ENCODE measurements at places on chromosomes 1 and 21. TPM values are rescaled to one million over a fixed set of nuclear protein-coding genes. Genes with fewer than 3 reads are reported as not detected.

DNA sequence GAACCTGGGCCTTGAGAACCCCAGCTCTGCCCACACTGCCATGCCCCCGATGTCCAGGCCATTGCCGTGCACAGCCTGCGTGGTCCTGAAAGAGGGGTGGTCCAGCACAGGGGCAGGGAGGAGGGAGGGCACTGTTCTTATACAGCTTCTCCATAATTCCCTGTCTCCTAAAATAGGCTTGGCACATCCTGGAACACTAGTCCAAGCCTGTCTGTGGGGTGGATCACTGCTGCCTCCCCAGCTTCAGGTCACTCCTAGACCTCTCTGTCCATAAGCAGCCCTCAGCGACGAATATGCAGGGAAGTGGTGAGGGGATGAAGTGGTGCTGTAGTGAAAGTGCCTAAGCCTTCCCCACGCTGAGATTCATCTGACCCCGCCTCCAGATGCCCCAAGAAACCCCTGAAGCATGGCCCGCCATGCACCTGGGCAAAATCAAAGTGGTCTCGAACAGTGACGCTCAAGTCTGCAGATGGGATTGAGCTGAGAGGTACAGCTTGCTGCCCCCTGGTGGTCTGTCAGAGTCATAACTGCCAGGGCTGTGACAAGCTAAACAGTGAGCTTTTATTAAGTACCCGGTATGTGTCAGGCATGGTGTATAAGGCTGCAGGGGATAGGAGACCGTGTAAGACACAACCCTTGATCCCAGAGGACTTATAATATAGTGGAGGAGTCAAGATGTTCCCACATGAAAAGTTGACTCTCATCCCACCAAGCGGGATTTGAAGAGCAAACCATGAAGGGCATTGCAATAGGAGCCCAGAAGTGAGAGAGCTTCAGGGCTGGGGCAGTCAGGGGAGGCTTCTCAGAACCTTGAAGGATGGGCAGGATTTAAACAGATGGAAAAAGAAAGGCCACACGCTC lies 66.6 kb downstream of the FAM163A start:
- no peaks in the 10 kb centered on the region for H3K36me3 ChIP-seq
- no peaks in the 10 kb centered on the region for H3K4me1 ChIP-seq
- no peak overlapping the region for H3K4me3 ChIP-seq
- DNase-seq = peak; percentile 75

GRCh38 chr1:231326248-231326647 lies 11.4 kb downstream of the EXOC8 start:
- H3K4me1 ChIP-seq = no peaks in the 10 kb centered on the region
- no peak overlapping the region for H3K27ac ChIP-seq
- H3K4me3 ChIP-seq = no peak overlapping the region
- DNase-seq = no peak
- H3K27me3 ChIP-seq = no peaks in the 10 kb centered on the region

DNA sequence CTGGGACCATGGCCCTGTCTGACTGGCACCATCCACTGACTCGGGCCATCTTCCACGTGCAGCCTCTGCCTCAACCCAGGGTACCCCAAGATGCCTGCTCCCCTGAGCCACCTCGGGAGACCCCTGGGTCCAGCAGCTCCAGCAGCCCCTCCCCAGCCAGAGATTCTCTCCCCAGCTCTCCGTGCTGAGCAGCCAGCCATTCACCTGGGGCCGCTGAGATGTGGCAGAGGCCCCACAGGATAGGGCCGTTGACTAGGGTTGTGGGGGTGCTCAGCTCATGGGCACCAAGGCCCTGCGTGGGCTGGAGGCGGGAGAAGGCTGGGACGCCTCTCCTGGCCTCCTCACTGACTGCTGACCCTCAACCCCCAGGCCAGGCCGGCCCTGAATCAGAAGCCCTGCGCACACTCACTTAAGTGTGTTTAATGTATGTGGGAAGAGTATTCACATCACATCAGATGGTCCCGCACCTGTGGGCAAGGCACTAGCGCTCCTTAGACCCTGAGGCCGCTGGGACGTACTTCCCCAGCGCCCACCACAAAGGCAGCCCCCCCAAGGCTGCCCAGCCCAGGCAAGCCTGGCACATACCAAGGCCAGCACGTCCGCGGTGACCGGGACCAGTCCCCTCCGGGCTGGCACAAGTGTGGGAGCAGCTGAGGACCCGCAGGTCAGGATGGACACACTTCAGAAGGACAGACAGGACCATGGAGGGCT lies 27.8 kb downstream of the SLC19A1 start:
- no peaks in the 10 kb centered on the region for H3K4me1 ChIP-seq
- H3K27me3 ChIP-seq = no peaks in the 10 kb centered on the region
- no peak for DNase-seq
- H3K4me3 ChIP-seq = no peak overlapping the region
- H3K27ac ChIP-seq = no peak overlapping the region

SLFNL1 gene
- total RNA-seq = 0.06 TPM

- H3K4me3 ChIP-seq = no peak overlapping the region
- no peaks in the 10 kb centered on the region for H3K4me1 ChIP-seq
- H3K27ac ChIP-seq = no peak overlapping the region
- H3K27me3 ChIP-seq = no peaks in the 10 kb centered on the region
- no peak for DNase-seq
Observed at GRCh38 chr21:24153137-24153536, 1454.1 kb downstream of the MRPL39 start.

GRCh38 chr1:214546886-214547641 lies 4.3 kb downstream of the PTPN14 start:
- no peaks in the 10 kb centered on the region for H3K36me3 ChIP-seq
- H3K4me3 ChIP-seq = no peak overlapping the region
- DNase-seq = no peak
- H3K4me1 ChIP-seq = peaks cover 19% of the 10 kb centered on the region
- peak overlapping the region; percentile 52 for H3K27ac ChIP-seq

DNA sequence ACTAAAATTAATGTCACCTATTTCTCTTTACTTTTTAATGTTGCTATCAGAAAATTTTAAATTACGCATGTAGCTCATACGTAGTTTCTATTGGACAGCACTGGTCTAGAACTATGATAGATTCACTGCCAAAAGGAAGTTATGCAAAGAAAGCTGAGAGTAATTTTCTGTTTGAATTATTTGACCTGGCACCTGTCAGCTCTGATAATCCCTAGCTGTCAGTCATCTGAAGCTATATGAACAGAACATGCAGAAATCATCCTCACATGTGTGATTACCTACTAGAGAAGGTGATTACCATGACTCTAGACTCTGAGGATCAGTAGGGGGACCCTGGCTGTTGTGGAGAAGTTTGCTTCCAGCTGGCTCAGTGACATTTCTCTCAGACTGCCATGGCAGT lies 40.8 kb downstream of the F5 start:
- no peak overlapping the region for H3K4me3 ChIP-seq
- H3K36me3 ChIP-seq = no peaks in the 10 kb centered on the region
- H3K27ac ChIP-seq = no peak overlapping the region
- DNase-seq = no peak
- H3K4me1 ChIP-seq = no peaks in the 10 kb centered on the region

S100A14 gene
- not detected for total RNA-seq

DNA sequence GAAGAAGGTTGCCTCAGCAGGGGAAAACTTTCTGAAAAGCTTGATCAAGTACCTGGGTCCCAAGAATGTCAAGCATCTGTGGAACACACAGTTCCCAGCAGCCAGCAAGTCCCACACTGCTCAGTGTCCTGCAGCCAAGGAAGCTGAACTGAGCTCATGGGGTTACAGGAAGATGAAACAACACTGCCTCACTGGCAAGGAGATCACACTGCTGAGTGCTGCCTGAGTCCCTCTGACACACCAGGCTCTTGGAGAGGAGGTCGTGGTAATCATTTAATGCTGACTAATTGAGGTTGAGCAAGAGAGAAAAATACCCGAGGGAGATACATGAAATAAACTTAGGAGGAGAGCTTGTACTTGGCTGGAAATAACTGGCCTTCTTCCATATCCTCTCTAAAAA lies 75.2 kb downstream of the MPZL1 start:
- peaks cover 21% of the 10 kb centered on the region for H3K4me1 ChIP-seq
- DNase-seq = peak; percentile 92
- H3K27ac ChIP-seq = no peak overlapping the region
- no peaks in the 10 kb centered on the region for H3K36me3 ChIP-seq
- no peak overlapping the region for H3K4me3 ChIP-seq

IL10RB gene
- total RNA-seq = 21.5 TPM

OR2L3 gene
- total RNA-seq = not detected

ITLN2 gene
- total RNA-seq = not detected

DNA sequence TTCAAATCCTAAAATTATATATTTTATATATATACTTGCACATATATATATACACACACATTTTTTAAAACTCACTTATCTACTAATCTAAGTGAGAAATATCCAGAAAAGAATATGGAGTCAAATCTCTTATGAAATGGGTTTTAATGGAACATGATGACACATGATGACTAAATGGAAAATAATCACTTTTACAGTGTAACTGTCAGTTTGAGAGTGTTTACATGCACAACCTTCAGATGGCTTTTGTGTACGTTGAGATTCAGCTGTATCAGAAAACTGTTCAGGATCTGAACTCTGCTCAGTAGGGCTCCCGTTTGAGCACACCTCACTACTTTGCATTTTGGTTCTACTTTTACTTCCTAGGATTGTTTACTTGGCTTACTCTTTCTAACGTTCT lies 189.8 kb downstream of the DNAH14 start:
- H3K27ac ChIP-seq = no peak overlapping the region
- no peak overlapping the region for H3K4me3 ChIP-seq
- H3K27me3 ChIP-seq = no peaks in the 10 kb centered on the region
- DNase-seq = no peak
- H3K4me1 ChIP-seq = no peaks in the 10 kb centered on the region
- H3K36me3 ChIP-seq = no peaks in the 10 kb centered on the region

IRF2BP2 gene
- total RNA-seq = 95.1 TPM

- DNase-seq = no peak
- H3K4me1 ChIP-seq = no peaks in the 10 kb centered on the region
- no peaks in the 10 kb centered on the region for H3K27me3 ChIP-seq
- no peak overlapping the region for H3K27ac ChIP-seq
Observed at GRCh38 chr1:246355411-246356230, 151.5 kb downstream of the SMYD3 start.

LCE3E gene
- not detected for total RNA-seq

TPTE gene
- not detected for total RNA-seq

DNA sequence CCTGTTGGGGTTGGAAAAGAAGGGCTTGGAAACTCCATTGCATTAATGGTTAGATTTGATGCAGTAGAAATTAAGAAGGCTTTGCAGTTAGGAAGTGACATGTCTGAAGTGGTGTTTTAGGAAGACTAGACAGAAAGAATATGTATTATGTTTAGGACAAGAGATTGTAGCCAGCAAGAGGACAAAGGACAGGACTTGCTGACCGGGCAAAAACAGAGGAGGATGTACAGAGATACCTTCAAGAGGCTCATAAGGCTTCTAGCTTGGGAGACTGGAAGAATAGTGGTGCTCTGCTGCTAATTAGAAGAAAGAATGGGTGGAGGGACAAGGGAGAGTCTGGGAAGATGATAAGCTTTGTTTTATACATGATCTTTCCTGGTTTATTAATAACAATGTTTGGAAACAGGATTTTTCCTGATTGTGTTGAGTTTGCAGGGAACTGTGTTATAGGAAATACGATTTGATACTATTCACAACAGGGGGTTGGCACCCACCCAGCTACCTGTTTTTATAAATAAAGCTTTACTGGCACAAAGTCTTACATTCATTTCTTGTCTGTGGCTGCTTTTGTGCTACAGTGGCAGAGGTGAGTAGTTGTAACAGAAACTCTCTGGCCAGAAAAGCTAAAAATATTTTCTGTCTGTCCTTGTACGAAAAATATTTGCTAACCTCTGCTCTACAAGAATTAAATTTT lies 37.1 kb upstream of the TMCO2 start:
- no peaks in the 10 kb centered on the region for H3K27me3 ChIP-seq
- H3K27ac ChIP-seq = no peak overlapping the region
- no peak overlapping the region for H3K4me3 ChIP-seq
- no peaks in the 10 kb centered on the region for H3K36me3 ChIP-seq
- H3K4me1 ChIP-seq = peaks cover 16% of the 10 kb centered on the region

SELENBP1 gene
- 31.2 TPM for total RNA-seq

HCRTR1 gene
- total RNA-seq = 1.7 TPM

PRDM15 gene
- 3.6 TPM for total RNA-seq

GSTM5 gene
- 0.48 TPM for total RNA-seq

ADGRB2 gene
- total RNA-seq = 4.6 TPM

GRCh38 chr1:52139817-52140540 lies 1.9 kb upstream of the ZFYVE9 start:
- H3K4me3 ChIP-seq = no peak overlapping the region
- peak; percentile 11 for DNase-seq
- H3K36me3 ChIP-seq = no peaks in the 10 kb centered on the region
- H3K27me3 ChIP-seq = no peaks in the 10 kb centered on the region
- peaks cover 4% of the 10 kb centered on the region for H3K4me1 ChIP-seq

GRCh38 chr1:37372711-37373110 lies 101.7 kb upstream of the ZC3H12A start:
- no peaks in the 10 kb centered on the region for H3K4me1 ChIP-seq
- no peak overlapping the region for H3K27ac ChIP-seq
- H3K27me3 ChIP-seq = no peaks in the 10 kb centered on the region
- DNase-seq = no peak
- no peak overlapping the region for H3K4me3 ChIP-seq

- no peaks in the 10 kb centered on the region for H3K4me1 ChIP-seq
- H3K36me3 ChIP-seq = no peaks in the 10 kb centered on the region
- peaks cover 36% of the 10 kb centered on the region for H3K27me3 ChIP-seq
- no peak for DNase-seq
Observed at GRCh38 chr1:237042892-237043576, 1.1 kb downstream of the RYR2 start.

LCE2C gene
- not detected for total RNA-seq
